Thymus (tissue), 14 donors: ENCODE measurements at places on chromosomes 2 and 18.

- no peak for DNase-seq
Observed at GRCh38 chr18:56615738-56616520, 22.5 kb downstream of the TXNL1 start.

GRCh38 chr2:112163541-112163981 is 25.4 kb downstream of the FBLN7 start:
- no peak for DNase-seq

DNA sequence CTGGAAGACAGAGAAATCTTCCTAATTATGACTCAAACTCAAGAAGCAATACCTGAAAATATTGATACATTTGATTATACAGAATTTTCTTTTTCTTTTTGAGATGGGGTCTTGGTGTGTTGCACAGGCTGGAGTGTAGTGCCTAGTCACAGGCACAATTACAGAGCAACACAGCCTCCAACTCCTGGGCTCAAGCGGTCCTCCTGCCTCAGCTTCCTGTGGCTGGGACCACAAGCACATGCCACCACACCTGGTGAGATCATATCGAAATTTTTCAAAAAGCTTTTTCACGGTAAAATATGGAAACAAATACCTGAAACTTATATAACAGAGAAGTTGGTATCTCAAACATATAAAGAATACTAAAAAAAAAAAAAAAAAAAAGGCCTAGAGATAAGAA is 27.9 kb downstream of the TGFBRAP1 start:
- DNase-seq: no peak

DNA sequence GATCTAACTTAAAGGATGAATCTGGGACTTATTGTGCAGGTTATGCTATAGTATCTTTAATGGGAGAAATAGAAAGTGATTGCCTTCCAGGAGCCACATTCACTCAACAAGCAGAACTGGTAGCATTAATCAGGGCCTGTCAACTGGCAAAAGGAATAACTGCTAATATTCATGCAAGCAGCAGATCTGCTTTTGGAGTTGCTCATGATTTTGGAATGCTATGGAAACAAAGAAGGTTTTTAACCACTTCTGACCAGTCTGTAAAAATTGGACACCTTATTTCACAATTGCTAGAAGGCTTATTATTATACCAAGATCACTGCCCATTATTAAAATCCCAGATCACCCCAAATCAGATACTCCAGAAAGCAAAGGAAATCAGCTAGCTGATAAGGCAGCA is 200.4 kb downstream of the MREG start:
- no peak for DNase-seq

- no peak for DNase-seq
Observed at GRCh38 chr2:22753476-22753875, 631.5 kb upstream of the KLHL29 start.

DNA sequence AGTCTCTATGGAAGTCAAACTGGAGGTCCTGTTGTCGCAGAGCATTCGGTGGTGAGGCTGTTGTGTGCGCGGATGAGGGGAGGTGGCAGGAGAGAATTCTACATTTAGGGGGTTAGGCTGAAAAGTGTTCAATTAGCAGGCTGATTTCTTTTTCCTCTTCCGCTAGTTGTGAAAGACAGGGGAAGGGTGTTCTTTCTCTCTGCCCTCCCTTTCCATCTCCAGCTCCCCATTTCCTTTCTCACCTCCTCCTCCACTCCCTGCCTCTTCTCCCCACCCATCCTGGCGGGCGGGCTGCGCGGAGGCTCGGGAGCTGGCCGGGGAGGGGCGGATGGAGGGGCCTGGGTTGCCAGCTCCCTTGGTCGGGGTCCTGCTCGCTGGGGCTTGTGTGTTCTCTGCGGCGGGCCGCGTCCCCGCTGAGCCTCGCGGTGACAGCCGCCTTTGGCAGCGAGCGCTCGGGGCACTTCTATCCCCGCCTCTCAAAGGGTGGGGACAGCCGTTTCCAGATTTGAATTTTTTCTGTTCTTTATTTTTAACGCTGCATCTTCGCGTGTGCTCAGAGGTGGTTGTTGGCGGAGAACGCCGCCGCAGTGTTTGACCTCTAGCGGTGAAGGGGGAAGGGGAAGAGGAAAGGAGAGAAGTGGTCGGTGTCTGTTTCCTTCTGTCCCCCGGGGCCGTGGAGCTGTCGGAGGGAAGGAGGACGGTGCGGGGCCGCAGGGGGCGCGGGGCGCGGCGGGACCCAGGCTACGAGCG is 3.6 kb downstream of the SOX11 start:
- no peak for DNase-seq

GRCh38 chr2:44881856-44882255 is 59.6 kb upstream of the SIX3 start:
- no peak for DNase-seq

GRCh38 chr18:56118422-56118821 is 520.0 kb downstream of the TXNL1 start:
- no peak for DNase-seq

DNA sequence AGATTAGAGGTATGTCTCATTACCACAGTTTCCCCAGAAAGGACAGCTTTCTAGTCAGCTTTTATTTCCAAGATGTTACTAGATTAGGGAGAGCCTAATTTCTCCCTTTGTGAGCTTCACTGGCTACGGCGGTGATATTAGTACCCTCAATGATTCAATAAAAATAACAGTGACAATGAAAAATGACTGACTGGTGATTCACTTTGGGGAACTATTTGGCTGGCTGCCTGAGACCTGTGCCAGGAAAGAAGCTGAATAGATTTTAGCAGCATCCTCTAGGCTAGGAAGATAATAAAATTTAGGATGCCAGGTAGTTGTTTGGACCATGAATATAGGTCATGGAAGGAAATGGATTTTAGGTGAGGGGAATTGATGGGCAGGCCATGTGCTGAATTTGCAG is 178.7 kb downstream of the FMNL2 start:
- no peak for DNase-seq

DNA sequence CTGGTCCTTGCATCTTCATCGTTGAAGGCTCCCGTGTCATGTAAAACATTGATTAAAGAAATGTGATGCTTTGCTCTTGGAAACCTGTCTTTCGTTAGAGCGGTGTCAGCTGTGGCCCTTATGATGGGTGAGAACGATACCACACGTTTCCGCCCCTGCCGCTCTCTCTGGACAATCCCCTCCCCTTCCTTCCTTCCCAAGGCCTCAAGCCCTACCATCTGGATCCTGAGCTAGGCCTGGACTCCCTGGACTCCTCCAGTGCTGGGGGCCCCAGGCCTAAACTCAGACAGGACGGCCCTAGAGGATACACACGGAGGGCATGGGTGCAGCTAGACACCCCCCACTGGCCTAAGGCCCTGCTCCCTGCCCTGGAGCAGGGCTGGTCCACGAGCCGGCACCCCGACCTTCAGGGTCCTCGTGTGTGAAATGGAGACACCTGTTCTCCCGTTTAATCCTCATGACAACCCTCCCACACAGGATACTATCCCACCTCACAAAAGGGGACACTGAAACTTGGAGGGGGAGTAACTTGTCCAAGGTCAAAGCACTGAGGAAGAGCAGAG is 13.2 kb downstream of the BIN1 start:
- DNase-seq: no peak

DNA sequence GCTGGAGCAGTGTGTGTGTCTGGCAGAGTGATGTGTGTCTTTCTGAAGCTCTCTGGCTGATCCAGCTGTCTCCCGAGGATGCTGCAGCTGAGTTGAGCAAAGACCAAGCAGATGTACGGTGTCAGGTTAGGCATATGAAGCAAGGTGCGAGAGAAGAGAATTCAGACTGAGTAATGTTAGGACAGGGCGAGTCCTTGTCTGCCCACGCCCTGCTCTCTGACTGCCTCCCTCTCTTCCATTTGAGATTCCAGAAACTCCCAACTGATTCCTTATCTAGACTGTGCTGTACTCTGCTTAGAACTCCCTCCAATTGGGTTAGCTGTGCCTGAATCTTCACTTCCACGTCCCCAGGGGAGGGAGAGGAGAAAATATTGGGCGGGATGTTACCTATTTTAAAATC is 25.7 kb upstream of the LPIN1 start:
- DNase-seq: no peak

DNA sequence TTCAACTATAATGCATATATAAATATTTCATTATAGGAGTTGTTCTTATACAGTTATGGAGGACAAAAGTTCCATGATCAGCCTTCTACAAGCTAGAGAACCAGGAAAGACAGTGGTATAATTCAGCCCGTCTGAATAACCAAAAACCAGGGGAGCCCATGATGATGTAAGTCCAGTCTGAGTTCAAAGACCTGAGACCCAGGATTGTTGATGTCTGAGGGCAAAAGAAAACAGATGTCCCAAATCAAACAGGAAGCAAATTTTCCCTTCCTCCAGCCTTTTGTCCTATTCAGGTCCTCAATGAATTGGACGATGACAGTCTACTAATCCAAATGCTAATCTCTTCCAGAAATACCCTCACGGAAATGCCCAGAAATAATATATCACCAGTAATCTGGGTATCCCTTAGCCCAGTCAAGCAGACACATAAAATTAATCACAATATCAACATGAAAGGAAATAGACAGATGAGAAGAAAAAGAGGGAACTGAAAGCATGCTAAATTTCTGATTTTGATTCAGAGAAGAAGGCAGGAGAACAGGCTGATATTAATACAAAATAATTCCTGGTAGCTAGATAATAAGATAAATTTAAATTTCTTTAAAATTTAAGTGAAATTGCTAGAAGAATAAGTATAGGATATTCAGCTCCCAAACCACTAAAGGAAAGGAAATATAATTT is 255.6 kb upstream of the CTAGE1 start:
- no peak for DNase-seq

DNA sequence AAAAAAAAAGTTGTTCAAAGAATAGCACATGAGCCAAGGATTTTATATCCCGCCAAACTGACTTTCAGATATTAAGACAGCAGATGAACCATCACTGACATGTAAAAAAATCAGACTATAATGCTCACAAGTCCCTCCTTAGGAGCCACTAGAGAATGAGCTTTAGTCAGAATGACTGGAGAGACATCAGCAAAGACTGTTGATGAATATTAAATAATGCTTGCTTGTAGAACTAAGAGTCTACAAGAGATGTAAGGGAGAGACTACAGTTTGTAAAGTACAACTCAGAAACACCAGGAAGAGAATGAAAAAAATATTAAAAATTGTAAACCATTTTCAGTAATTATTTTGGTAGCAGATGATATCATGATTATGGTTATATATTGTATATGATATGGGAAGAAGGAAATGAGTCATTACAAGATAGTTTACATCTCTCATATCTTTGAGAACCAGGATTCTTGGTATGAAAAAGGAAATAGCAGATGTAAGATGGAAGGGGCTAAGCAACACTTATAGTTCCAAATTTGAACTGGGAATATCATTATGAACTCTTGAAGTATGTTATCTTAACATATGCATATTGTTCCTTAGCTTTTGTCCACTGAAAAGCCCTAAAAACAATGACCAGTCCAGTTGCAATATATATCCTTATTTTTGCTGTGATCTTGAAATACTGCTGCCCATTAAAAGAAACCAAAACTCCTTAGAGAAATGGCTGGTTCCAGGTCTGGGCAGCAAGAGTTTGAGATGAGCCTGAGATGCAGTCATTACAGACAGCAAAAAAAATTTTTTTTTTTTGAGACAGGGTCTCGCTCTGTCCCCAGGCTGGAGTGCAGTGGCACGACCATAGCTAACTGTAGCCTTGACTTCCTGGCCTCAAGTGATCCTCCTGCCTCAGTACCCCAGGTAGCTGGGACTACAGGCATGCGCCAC is 55.7 kb downstream of the PTPN2 start:
- DNase-seq: no peak

GRCh38 chr18:34848695-34849094 is 138.6 kb downstream of the DTNA start:
- no peak for DNase-seq

- DNase-seq: no peak
Observed at GRCh38 chr2:67137699-67138098, 259.4 kb upstream of the ETAA1 start.

GRCh38 chr2:137659616-137660015 is 304.7 kb upstream of the HNMT start:
- no peak for DNase-seq

DNA sequence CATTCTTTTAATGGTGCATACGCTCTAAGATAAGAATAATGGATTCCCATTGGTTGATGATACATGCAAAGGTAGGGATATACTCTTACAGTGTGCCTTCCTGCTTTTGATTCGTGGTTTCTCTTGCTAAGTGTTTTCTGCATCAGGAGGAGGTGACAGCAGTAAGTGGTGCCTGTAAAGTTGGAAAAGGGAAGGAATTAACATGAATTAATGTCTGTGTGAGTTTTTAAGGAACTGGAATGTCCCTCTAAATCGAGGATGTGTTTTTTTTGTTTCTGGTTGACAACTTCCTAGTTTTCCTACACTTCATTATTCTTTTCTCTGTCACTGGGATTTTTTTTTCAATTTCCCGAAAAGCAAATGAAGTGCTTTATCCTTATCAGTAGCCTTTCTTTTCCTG is 54.4 kb downstream of the CRIM1 start:
- DNase-seq: no peak

- DNase-seq: peak; percentile 34
Observed at GRCh38 chr2:195498176-195498575, 158.8 kb upstream of the SLC39A10 start.

DNA sequence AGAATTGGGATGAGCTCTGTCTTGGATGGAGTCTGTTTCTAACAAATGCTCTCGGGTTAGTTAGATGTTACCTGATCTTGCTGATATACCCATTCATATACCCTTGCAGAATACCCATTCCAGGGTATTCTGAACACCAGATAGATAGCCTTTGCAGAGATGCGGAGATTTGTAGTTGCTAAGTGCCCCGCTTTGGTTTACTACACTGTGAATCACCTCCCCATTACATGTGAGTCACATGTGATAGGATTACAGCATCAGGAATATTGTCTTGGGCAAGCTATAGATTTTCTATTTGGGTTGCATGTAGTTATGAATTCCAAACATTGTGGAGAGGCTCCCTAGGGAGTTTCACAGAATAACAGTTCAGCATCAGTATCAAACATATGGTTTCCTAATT is 3.8 kb downstream of the VSNL1 start:
- no peak for DNase-seq

DNA sequence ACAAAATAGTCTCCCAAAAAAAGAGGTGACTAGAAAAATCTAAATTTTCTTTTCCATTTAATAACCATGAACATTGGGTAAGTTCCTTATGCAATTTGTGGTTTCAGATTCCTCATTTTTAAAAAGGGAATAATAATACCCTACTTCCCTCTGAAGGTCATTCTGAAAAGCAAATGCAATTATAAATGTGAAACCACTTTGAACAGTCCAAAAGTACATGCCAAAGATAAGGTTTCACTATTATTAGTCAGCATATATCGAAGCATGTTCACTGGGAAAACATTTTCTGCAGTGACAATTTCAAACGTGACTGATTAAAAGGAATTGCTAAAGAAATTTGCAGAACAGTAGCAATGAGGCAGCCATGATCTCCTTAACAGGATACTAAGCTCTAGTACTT is 100.1 kb upstream of the RNF152 start:
- no peak for DNase-seq

GRCh38 chr2:133146893-133147292 is 421.4 kb downstream of the NCKAP5 start:
- DNase-seq: no peak
